ENCODE measurements at places on chromosomes 12 and 14. TPM values are rescaled to one million over a fixed set of nuclear protein-coding genes. Genes with fewer than 3 reads are reported as not detected.

- DNase-seq, result no peak
- peaks cover 14% of the 10 kb centered on the region for H3K27me3 ChIP-seq
- no peak overlapping the region for H3K27ac ChIP-seq
- H3K36me3 ChIP-seq, result peaks cover 3% of the 10 kb centered on the region
These were observed 56.8 kb upstream of the LRRK2 start for GRCh38 chr12:40168001-40168400.

- no peaks in the 10 kb centered on the region for H3K36me3 ChIP-seq
- no peaks in the 10 kb centered on the region for H3K4me1 ChIP-seq
- H3K4me3 ChIP-seq, result no peak overlapping the region
These were observed 77.3 kb upstream of the TMTC2 start for GRCh38 chr12:82609234-82609914.

GRCh38 chr14:90665321-90666000, 150.8 kb downstream of the TTC7B start:
- no peaks in the 10 kb centered on the region for H3K27me3 ChIP-seq
- no peaks in the 10 kb centered on the region for H3K4me1 ChIP-seq
- H3K4me3 ChIP-seq, result no peak overlapping the region
- H3K36me3 ChIP-seq, result peaks cover 5% of the 10 kb centered on the region
- no peak overlapping the region for H3K27ac ChIP-seq

- H3K27ac ChIP-seq, result no peak overlapping the region
- no peaks in the 10 kb centered on the region for H3K27me3 ChIP-seq
- no peak for DNase-seq
- no peak overlapping the region for H3K4me3 ChIP-seq
These were observed 220.9 kb downstream of the FOXG1 start for GRCh38 chr14:28987516-28987915.

DNA sequence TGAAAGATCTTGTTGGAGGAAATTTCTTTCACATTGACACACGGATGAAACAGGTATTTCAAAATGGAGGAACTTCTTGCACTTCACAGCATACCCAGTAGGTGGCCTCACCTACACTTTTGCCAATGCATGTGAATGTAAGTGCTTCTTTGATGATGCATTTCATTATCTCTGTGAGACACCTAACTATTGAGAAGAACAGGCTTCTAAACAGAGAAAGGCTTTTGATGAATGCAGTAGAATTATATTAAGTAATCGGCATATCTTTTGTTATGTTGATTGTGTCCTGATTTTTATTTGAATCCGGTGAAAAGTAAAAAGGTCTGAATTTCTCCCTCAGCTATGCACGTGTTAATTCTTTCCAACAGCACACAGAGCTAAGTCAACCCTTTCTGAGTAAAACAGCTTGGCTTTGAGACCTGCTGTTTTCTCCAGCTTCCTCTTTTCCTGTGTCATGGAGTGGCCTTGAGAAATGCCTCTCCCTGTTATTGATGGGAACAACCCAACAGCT, 399.0 kb downstream of the NAV3 start:
- H3K4me3 ChIP-seq, result no peak overlapping the region
- no peaks in the 10 kb centered on the region for H3K4me1 ChIP-seq
- no peaks in the 10 kb centered on the region for H3K36me3 ChIP-seq
- no peaks in the 10 kb centered on the region for H3K27me3 ChIP-seq
- DNase-seq, result peak; percentile 23
- H3K27ac ChIP-seq, result no peak overlapping the region

DNA sequence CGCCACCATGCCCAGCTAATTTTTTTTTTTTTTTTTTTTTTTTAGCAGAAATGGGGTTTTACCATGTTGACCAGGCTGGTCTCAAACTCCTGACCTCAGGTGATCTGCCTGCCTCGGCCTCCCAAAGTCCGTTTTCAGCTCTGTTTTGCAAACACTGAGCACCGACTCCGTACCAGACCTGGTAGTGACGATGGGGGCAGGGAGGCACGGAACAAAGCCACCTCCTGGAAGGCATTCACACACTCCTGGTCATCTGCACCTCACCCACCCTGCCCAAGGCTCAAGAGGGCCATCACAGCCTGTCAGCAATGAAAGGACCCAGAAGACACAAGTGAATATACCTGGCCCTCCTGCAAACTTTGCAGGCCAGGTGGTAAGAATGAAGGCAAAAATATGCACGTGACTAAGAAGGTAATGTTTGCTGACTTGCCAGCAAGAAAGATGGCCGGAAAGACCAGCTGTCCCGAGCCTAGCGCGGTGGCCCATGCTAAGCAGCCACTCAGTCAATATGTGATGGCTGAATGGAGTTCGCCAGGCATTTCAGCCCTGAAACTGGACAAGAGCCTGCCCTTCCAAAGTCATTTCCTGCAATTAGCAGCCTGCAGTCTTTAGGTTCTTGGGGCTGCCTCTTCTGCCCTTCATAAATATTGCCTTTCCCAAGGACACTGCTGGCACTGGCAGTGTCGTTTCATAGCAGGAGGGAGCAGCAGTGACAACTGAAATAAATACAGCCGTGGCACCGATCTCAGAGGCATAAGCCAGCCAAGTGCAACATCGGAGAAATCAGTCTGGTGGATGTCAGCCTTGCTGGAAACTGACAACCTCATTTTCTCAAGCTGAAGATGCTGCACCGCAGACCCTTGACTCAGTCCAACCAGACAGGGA, 17.6 kb downstream of the MMAB start:
- no peaks in the 10 kb centered on the region for H3K4me1 ChIP-seq
- H3K27ac ChIP-seq, result no peak overlapping the region
- DNase-seq, result no peak
- no peak overlapping the region for H3K4me3 ChIP-seq
- H3K27me3 ChIP-seq, result no peaks in the 10 kb centered on the region

DNA sequence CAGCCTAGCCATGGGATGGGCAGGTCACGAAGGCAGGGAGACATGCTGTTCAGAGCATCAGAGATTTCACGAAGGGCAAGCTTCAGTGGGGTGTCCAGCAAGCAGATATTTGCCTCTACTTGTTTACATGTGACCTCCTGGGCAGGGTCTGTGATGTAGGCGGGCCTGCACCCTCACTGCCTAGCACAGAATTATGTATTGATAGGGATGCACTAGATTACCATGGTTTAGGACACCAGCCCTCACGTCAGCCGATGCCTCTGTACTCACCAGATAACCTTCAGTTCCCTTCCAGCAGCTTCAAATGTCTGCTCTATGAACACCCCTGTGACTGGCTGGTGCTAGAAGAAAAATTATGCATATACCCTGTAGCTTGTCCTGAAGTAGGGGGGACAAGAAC, 5.1 kb upstream of the EIF5 start:
- peaks cover 16% of the 10 kb centered on the region for H3K4me1 ChIP-seq
- DNase-seq, result no peak
- H3K27me3 ChIP-seq, result no peaks in the 10 kb centered on the region
- H3K4me3 ChIP-seq, result no peak overlapping the region
- no peak overlapping the region for H3K27ac ChIP-seq
- H3K36me3 ChIP-seq, result peaks cover under 1% of the 10 kb centered on the region

GRCh38 chr12:29754235-29755189, 29.2 kb downstream of the TMTC1 start:
- no peak overlapping the region for H3K27ac ChIP-seq
- DNase-seq, result no peak
- H3K36me3 ChIP-seq, result no peaks in the 10 kb centered on the region
- no peaks in the 10 kb centered on the region for H3K4me1 ChIP-seq
- peaks cover 7% of the 10 kb centered on the region for H3K27me3 ChIP-seq
- no peak overlapping the region for H3K4me3 ChIP-seq

DNA sequence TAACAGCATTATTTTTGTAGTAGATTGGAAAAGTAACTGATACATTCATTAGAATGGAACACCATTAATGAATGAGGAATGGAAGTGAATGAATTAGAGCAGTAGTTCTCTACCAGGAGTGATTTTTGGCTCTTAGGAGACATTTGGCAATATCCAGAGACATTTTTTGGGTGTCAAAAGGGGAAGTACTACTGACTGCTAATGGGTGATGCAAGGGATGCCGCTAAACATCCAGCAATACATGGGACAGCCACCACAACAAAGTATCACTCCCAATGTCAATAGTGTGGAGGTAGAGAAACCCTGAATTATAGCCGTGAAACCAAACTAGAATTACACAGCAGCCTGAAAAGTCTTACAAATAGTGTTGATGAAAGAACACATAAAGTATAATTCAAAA, 1.5 kb downstream of the CHURC1 start:
- peak overlapping the region; percentile 90 for H3K4me3 ChIP-seq
- DNase-seq, result no peak
- peaks cover 16% of the 10 kb centered on the region for H3K36me3 ChIP-seq
- H3K4me1 ChIP-seq, result peaks cover 61% of the 10 kb centered on the region
- no peaks in the 10 kb centered on the region for H3K27me3 ChIP-seq

DNA sequence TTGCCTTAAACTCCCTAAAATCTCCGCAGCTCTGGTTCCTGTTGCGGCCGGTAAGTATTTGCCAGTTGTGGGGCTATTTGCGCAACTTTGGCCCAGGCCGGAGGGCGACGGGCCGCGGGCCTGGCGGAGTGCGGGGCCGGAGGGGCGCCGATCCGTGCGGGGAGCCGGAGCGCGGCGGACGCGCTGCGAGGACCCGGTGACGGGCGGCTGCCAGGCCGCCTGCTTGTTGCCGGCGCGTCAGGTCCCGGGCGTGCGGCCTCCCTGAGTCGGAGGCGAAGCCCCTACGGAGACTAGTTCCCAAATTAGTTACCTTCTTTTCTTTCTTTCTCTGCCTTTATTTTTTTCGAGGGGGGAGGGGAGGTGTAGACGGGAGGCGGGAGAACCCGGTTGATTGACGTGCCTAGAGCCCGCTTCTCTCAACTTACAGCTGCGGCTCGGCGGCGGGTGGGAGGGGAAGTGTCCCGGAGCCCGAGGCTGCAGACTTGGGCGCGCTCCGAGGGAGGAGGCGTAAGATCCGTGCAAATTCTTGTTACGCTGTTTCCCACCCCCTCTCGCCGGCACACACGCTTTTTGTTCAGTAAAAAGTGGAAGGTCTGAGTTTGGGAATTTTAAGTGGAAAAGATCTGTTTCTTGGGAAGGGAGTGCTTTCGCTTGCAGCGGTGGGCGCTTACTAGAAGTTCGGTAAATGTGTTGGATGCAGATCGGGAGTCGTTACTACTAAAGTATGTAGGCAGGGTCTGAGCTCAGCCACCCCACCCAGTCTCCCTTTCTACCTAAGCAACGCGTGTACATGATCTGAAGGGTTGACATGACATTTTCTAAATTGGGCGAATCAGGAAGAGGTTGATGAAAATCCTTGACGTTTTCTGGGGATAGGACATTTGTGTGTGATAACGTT, 576 bp downstream of the ZBTB1 start:
- H3K36me3 ChIP-seq, result peaks cover 5% of the 10 kb centered on the region
- peaks cover 74% of the 10 kb centered on the region for H3K4me1 ChIP-seq
- H3K27me3 ChIP-seq, result no peaks in the 10 kb centered on the region
- H3K27ac ChIP-seq, result peak overlapping the region; percentile 72
- DNase-seq, result peak; percentile 85

- H3K4me1 ChIP-seq, result peaks cover 15% of the 10 kb centered on the region
- DNase-seq, result peak; percentile 8
- H3K36me3 ChIP-seq, result no peaks in the 10 kb centered on the region
- H3K27ac ChIP-seq, result no peak overlapping the region
- no peaks in the 10 kb centered on the region for H3K27me3 ChIP-seq
These were observed 19.0 kb upstream of the KRAS start for GRCh38 chr12:25269701-25270100.

Gene TMEM120B
- total RNA-seq, result 10.1 TPM

Gene LMO3
- not detected for total RNA-seq

Gene ITGA5
- 27.4 TPM for total RNA-seq

Gene GPRC5A
- total RNA-seq, result 0.32 TPM

Gene MTRFR
- total RNA-seq, result 34.0 TPM

Gene MMP19
- total RNA-seq, result 0.81 TPM

Gene TCL1A
- total RNA-seq, result 0.29 TPM

All from activated T-cell treated with anti-CD3 and anti-CD28 coated beads, Interleukin-2, amount 50 U/mL, for 72 hours (primary cell).